ENCODE measurements at places on chromosomes 13 and 19.

- DNase-seq = no peak
These were observed 25.6 kb upstream of the NDFIP2 start for GRCh38 chr13:79455331-79455730.

GRCh38 chr13:99339230-99339721, 32.1 kb upstream of the GPR183 start:
- DNase-seq = no peak

DNA sequence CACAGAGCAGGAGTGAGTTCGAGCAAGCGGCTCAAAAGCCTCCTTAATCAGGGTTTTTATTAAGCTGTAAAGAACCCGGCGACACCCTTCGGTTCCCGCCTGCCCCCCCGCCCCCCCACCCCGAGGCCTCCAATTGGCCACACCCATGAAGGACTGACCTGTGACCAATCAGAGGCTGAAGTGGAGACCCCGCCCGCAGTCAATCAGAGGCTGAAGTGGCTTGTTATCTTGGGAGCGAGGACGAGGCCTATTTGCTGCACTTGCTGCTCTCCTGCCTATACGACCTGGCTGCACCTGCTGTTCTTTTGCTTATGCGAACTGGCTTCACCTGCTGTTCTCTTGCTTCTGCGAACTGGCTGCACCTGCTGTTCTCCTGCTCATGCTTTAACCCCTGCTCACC, 844.9 kb downstream of the OLFM4 start:
- DNase-seq = no peak

DNA sequence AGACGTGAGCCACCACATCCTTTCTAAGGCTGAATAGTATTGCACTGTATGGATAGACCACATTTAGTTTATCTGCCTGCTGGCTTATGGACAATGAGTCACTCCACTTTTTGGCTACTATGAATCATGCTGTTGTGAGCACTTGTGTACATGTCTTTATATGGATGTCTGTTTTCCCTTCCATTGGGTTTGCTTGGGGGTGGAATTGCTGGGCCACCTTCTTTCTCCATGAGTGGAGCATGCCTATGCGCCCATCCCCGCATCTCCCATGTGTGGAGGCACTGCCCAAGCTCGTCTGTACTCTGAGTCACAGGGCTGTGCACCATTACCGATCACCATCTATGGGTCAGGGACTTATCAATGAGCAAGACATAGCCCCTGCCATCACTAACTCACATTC, 127.2 kb upstream of the GJB6 start:
- no peak for DNase-seq

DNA sequence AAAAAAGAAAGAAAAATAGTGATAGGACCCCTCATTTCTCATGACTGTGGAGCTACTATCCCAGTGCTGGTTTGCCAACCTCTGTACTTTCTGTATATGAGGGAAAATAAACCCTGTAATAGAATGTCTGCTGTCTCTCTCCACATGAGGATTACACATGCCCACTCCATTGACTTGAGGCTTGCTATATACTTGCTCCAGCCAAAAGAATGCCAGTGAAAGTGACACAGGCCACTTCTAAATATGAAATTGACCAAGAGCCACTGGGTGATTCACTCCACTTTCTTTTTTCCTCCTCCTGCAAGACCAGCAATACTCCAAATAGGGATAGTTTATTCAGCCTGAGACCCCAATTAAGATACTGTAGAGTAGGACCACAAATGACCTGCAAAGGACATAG, 6.2 kb downstream of the THAP8 start:
- DNase-seq = no peak

- DNase-seq = no peak
These were observed 44.7 kb upstream of the FRY start for GRCh38 chr13:31986676-31987470.

- DNase-seq = no peak
These were observed 7.4 kb downstream of the DBP start for GRCh38 chr19:48629599-48630295.

GRCh38 chr19:3464587-3465235, 15.6 kb downstream of the SMIM24 start:
- no peak for DNase-seq

- DNase-seq = no peak
These were observed 550 bp upstream of the OLFM4 start for GRCh38 chr13:53028063-53028462.

DNA sequence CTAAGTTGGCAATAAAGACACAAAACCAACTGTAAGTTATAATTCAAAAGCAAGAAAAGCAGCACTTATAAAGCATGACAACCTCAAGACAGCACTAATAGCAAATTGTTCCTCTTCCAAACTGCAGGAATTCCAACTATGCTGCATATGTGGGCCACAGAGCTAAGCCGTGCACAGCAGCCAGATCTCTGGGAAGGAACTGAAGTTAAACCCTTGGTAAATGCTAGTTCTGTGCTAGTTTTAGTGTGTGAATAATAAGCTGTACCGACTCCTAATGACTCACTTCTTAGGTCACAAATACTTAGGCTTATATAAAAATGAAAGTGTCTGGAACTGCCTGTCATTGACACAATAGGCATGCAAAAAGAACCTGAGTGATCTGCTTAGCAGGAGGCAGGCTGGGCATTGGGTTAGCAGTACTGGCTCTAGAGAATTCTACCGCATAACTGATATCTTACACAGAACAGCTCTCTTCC, 21.2 kb upstream of the GTF3A start:
- no peak for DNase-seq
